ENCODE measurements at places on chromosomes 7 and 10.

DNA sequence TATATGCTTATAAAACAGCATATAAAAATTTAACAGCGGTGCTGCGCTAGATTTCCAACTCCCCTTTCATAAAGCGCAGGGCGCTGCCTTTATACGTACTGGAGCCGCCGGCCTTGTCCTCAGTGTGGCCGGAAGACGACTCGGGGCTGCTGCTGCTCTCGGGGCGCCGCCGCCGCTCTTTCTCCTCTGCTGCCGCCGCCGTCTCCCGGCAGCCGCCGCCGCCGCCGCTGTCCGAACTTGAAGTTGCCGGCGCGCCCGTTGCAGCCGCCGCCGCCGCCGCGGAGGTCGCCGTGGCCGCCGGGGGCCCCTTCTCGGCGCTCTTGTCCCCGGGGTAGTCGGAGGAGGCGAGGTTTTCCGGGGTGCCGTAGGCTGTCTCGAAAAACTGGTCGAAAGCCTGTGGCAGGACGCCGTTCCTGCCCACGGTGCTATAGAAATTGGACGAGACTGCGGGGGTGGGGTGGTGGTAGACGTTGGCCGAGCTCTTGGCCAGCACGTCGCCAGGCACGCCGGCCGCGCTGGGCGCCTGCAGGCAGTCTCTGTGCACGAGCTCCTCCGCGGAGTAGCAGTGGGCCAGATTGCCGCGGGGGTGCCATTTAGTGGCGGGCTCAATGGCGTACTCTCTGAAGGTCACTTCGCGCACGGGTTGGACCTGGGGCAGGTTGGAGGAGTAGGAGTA, 557 bp downstream of the HOXA11 start:
- DNase-seq, result no peak

DNA sequence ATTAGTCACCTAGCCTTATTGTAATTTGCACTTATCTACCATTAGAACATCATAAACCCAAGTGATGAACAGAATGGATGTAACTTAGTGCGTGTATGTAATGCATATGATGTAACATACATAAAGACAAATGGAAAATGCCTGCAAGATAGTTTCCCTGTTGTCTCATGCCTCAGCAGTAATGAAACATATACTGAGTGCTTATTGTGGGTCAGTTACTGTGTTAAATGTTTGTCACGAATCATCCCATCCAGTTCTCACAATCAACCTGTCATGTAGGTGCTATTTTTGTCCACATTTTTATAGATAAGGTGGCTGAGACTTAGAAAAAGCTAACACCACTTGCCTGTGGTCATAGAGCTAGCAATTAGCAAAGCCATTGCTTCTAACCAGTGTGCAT, 350.8 kb downstream of the AUTS2 start:
- no peak for DNase-seq

GRCh38 chr10:51020200-51020599, 54.1 kb upstream of the PRKG1 start:
- no peak for DNase-seq

- DNase-seq, result no peak
Observed at GRCh38 chr10:124150189-124150806, 56.9 kb upstream of the CHST15 start.

Measured in activated CD4-positive, alpha-beta T cell treated with anti-CD3 and anti-CD28 coated beads, Interleukin-2, amount 50 U/mL, for 24 hours (primary cell).